ENCODE measurements at places on chromosomes 2 and 18.

- no peak for DNase-seq
Measured at GRCh38 chr2:136126021-136126420, 8.1 kb upstream of the CXCR4 start.

DNA sequence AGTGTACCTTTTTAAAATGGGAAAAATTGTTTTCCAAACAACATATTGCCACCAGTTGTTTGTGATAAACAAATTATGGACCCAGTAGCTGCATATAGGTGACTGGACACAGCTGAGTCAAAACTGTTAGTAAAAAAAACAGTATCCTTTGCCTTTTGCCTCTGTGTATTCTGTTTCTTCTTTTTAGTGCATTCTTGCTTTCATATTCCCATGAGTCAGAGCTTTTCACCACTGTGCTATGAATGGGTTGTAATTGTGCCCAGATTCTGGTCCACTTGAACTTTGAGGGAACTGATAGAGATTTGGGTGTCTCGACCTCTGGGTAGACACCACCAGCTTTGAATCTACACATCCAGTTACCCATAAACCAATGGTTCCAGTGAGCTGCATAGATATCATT, 1441.9 kb upstream of the ZEB2 start:
- DNase-seq: no peak

- DNase-seq: no peak
Measured at GRCh38 chr18:5630057-5630899, 86.5 kb upstream of the EPB41L3 start.

DNA sequence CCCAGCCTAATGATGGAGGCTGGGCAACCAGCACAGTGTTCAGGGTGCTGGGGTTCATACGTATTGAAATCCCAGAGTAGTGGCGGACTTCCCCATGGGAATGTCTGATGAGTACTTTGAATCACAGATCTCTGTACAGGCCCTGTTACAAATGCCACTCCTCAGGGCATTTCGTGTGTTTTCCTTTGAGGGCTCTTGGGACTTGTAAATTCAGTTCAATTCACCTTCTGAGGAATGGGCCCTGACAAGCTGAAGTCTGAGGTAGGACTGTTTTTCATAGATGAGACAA, 288 bp upstream of the RDH14 start:
- no peak for DNase-seq

DNA sequence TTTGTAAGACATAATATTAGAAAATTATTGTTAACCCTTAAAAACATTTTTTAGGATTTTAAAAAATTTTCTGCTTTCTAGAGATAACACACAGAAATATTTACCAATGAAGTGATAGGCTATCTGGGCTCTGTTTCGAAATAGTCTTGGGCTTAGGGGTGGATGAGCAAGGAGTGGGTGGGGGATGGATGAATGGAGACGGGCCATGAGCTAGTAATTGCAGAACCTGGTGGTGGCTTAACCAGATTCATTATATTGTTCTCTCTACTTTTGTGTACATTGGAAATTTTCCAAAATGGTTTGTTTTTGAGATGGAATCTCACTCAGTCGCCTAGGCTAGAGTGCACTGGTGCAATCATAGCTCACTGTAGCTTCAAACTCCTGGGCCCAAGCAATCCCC, 89.6 kb downstream of the TCF7L1 start:
- no peak for DNase-seq

- no peak for DNase-seq
Measured at GRCh38 chr2:105536175-105536574, 137.3 kb upstream of the FHL2 start.

- no peak for DNase-seq
Measured at GRCh38 chr2:62109554-62109953, 86.4 kb upstream of the B3GNT2 start.

DNA sequence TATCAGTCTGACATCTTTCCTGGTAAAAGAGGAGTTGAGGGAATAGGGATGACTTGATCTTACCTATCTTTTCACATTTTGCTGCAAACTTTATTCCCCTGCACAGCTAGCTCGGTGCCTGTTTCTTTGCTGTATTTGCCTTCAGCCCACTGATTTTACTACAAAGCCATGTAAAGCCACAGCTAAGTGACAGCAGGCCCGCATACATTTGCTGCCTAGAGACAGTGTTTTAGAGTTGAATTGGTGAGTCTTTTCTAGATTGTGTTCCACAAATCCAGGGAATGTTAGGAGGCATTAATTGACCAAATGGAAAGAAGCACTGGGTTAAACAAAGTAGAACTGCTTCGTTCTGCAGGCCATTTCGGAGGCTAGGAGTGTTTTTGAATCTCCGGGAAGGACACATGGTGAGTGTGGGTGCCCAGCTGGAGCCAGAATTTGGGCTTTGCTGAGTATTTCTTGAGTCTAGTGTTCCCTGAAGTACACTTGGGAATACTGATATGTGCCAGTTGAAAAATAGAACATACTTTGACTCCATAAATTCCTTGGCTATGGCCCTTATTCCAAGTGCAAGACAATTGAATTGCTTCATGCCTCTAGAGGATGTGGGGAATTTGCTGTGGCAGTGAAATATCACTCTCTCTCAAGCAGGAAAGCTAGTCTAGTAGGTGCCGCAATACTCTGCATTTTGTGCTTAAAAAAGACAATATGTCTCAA, 329.8 kb downstream of the PTPRM start:
- DNase-seq: no peak

GRCh38 chr2:164697688-164698461, 76.6 kb upstream of the GRB14 start:
- no peak for DNase-seq

DNA sequence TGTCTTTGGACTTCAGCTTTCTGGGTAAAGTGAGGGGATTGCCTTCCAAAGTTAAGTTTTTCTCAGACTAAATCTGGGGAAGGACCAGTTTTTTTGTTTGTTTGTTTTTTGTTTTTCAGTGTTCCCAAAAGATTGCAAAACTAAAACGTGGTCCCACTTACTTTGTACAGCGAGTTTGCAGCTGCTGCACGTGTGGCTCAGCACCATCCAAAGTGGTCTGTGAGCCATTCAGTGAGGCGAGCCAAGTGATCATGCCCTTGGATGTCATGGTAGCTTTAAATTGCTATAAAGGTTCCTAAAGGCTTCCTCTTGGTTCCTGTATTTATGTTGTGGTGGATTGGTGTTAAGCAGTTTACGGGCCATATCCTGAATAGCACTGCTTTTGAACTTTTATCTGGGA, 23.0 kb downstream of the TET3 start:
- DNase-seq: no peak

GRCh38 chr18:68387246-68387645, 327.7 kb downstream of the TMX3 start:
- no peak for DNase-seq

DNA sequence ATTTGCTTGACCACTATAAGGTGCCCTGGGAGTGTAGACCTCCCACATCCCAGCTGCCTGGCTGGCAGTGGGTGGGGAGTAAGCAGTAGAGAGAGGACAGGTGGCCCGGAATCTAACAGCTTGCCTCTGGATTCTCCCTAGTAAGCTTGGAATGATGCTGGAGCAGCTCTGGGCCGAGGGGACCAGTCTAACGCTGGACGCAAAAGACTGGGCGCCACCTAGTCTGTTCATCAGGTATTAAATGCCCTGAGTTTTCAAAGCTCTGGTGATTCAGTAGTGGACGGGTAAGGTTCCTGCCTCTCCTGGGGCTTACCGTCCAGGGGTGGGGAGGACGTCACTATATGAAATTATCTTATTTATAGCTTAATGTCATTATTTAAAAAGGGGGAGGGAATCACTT, 648 bp upstream of the LYPD6B start:
- no peak for DNase-seq

GRCh38 chr2:190121971-190122370, 59.4 kb upstream of the MSTN start:
- no peak for DNase-seq

DNA sequence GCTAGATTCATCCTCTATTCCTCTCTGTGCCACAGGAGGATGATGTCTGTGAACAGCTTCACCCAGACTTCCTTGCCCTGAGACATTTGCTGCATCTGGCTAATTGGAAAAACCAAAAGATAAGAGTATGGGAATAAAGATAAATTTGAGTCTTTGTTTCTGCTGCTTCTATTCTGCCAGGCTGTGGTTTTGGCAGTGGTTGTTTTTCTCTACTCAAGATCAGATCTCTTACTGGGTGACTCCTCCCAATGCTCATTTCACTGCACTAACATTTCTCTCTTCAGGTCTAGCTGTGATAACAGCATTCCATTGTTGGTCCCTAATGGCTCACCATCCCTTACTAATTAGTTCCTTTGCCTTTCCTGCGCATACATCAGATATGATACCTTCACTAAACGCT, 89.5 kb downstream of the CALCRL start:
- DNase-seq: no peak

DNA sequence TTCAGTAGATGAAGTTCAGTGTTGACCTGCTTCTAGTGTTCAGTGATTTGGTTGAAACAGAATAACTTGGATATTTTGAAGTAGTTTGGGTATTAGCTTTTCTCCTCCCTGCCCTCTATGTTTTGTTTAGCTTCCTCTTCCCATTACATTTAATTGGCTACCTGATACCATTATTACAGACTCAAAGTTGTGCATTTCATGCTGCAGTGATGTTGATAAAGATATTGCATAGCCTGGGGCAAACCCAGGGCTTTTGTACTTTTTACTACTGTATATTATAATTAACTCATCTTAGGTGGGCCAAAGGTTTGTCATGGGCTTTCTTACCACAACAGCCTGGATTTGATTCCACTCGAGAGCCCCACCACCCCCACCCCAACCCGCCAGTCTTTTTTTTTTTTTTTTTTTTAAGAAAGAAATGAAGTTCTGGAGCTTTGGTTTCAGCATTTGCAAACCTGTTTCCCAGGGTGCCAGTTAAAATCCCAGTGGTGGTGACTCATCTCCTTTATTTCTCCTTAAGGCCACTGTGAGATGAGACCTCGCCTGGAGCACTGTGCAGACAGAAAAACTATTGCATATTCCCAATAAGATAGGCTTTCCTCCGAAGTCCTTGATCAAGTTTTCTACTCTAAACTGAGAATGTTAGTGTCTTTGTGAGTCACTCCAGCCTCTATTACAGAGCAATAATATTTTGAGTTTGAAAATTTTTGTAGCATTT, 393.7 kb upstream of the FANCL start:
- DNase-seq: no peak

GRCh38 chr2:223597076-223597475, 5.1 kb downstream of the SCG2 start:
- DNase-seq: no peak

DNA sequence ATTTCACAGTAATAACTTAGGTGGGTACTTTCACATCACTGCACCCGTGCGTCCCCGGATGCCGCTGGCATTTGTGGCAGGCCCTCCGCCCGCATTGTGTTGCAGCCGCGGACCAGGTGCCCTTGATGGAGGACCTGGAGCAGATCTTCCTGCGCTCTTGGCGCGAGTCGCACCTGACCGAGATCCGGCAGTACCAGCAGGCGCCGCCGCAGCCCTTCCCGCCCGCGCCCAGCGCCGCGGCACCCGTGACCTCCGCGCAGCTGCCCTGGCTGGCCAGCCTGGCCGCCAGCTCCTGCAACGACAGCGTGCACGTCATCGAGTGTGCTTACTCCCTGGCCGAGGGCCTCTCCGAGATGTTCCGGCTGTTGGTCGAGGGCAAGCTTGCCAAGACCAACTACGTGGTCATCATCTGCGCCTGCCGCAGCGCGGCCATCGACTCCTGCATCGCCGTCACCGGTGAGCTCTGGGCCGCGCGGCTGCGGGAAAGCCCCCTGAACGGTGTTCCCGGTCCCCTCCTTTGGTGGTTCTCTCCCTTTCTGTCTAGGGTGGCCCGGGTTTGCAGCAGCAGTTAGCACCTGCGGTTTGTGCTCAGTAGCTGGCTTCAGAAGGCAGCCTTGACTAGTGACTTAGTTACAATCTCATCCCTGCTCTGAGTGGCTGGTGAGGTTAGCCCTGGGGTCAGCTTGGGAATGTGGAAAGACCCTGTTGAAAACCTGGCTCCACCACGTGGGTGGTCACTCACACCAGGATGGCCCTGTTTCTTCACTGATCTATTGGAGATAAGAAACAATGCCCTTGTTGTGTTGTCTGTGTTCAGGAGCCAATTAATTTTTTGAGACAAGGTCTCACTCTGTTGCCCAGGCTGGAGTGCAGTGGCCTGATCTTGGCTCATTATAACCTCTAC, 59.1 kb downstream of the GREB1 start:
- DNase-seq: no peak

DNA sequence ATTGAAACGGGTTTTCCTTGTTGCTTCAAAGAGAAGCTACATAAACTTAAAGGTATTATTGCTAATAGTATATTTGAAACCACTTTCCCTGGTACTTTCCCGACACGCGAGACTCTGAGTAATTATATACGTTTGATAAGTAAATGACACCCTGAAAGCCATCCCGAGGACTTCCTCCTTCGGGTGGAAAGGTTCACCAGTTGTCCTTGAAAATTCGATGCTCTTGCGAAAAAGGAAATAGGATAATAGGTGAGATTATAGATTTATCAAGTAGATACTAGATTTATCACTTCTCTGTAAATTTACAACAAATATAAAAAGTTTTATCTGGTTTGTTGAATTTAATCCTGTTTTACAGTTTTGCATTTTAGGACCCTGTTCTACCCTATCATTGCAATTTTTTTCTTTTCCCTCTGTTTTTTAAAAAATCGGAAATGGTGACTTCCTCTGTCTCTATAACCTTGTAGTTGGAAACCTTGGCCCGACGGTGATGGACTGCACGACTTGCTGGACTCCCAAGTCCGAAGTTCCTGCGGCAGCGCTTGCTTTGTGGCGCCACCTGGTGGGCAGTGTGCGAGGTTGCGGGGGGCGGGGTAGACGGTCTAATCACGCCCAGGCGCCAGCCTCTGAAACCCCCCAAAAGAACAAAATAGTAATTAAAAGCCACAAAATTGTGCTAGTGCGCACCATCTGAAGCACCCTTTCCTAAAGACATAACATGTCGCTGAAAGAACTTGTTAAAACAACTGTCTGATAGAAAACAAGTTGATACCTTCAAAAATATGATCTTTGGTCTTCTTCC, 972 bp upstream of the DLX2 start:
- no peak for DNase-seq

- no peak for DNase-seq
Measured at GRCh38 chr2:46813020-46813415, 102.6 kb downstream of the MCFD2 start.

DNA sequence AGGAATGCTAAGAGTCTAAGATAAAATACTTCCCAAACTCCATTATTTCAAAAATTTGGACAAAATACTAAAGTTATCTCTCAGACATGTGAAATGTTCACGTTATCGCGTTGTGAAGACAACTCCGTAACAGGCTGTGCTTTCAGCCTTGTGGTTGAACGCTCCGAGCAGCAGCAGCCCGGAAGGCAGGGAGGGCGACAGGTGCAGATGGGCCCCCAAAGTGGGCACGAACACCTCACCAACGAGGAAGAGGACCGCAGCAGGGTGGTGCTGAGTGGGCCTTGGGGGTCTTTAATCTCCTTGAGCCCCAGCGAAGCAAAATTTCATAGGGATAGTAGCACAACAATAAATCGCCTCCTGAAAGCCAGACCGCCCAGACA, 1.0 kb upstream of the FAM110C start:
- no peak for DNase-seq

- no peak for DNase-seq
Measured at GRCh38 chr18:60892855-60893254, 440.4 kb upstream of the CDH20 start.
